ENCODE measurements at places on chromosomes 6 and 20.

DNA sequence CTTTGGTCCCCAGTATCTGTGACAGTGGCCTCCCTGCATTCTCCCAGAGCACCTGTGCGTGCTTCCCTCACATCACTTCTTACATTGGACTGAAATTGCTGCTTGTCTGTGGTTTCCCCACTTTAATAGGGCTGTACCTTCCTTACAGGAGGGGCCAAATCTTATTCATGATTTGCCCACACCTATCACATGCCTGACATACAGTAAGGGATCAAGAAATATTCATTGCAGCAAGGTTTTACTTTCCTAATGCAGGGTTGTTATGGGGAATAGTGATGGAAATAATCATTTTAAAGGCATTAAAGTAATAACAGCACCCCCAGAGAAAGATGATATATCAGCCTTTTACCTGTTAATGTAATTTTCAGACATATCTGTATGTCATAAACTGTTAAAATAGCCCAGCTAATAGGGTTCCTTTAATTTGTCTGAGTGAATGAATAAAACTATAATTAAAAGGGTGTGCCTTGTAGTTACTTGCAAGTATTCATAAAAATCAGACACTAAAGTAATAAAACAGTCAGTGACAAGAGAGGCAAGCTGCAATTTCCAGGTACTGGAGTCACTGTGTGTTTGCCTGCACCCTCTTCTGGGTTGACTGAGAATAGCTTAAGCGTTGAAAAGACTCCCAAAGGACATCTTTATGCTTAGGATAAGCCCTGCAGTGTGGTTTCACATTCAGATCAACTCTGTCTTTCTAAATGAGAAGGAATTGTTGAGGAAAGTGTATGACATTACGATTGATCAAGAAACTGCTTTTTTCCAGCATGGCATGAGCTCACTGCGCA, 182.7 kb downstream of the PHACTR1 start:
- no peak for DNase-seq

DNA sequence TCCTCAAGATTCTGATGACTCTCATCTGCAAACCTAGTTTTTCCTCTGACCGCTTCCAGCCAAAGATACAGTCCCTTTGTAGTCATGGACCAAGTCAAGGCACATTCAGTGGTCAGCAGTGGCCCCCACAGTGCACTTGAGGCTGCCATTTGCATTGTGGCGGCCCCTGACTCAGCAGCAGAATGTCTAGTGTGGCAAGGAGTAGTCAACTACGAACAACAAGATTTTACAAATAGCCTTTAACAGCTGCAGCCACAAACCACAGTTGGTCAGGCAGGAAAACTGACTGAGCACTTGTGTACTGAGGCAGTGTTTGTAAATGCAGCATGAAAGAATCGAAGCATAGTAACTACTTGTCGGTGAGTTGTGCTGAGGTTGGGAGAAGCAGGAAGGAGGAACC, 49.6 kb downstream of the SLC2A12 start:
- DNase-seq = no peak

GRCh38 chr20:43178080-43178479, 11.6 kb downstream of the PTPRT start:
- DNase-seq = no peak

DNA sequence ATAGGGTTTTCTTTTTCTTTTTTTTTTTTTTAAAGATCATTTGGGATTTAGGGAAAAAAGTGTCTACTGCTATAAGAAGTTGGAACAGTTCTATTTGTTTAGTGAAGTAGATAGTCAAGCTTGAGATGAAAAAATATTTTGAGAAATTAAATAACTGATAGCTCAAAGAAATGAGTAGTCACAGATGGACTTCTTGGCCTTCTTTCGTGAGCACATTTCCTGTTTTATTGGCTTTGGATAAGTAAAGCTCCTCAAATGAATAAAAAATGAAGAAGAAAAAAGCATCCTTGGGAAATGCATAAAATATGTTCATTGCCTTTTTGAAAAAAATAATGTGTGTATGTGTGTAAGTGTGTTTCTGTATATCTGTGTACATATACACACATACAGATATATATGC, 515.9 kb downstream of the GRIK2 start:
- DNase-seq = no peak

- no peak for DNase-seq
These were observed 26.5 kb upstream of the DACT2 start for GRCh38 chr6:168345896-168346754.

GRCh38 chr6:37483917-37484785, 15.5 kb downstream of the CCDC167 start:
- peak; percentile 67 for DNase-seq

DNA sequence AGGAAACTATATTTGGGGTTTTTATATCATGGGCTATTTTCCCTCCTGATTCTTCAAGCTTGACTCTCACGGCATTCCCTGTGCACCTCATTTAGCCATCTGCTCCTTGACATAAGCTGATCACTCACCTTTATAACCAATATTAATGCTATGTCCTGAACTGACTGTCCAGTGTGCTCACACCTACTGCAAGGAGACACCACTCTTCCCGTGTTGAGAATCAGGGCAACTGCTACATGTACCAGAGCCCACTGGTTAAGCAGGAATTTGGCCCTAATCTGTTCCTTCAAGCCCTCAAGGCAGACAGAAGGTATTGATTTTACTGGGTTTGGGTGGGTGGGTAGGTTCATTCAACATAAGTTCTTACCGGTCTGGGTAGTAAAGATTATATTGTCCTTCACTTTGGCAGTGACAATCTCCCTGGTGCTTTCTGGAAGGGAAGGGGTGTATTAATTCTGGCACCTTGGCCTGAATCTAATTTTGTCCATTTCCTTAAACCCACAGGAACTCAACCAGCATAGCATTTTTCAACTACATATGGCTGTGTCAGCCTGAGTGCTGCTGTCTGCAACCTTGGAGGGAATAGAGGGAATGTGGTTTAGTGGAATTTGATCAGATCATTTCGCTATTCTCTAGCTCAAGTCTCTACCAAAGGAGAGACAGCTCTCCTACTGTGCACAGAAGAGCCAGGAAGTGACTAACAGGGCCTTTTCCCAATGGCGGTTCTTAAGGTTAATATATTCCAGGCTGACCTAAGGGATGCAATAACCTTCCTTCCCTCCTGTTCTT, 293.2 kb downstream of the BTBD9 start:
- DNase-seq = no peak

DNA sequence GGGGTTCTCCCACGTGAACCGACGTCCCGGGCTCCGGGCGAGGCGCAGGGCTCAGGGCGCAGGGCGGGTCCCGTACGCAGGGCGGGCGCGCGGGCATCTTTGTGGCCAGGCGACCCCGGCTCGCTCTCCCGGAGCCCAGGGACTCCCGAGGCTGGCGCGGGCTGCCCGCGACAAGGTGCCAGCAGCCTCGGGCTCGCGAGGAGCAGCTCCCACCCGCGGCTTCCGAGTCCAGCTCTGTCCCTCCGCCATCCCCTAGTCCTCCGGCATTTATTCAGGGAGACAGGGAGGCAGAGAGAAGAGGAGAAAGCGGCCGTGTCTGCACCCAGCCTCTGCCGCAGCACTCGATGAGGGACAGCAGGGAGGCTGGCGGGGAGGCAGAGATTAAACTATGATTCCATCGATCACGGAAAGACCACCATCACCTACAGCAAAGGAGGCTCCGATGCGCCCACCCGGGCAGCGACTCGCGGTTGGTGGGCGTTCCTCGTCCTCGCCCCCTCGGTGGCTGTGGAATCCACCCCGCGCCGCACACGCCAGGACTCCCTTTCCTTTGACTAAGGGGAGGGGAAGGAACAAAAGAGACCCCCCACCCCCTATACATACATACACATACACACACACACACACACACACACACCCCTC, 1.1 kb downstream of the RGS17 start:
- DNase-seq = no peak

DNA sequence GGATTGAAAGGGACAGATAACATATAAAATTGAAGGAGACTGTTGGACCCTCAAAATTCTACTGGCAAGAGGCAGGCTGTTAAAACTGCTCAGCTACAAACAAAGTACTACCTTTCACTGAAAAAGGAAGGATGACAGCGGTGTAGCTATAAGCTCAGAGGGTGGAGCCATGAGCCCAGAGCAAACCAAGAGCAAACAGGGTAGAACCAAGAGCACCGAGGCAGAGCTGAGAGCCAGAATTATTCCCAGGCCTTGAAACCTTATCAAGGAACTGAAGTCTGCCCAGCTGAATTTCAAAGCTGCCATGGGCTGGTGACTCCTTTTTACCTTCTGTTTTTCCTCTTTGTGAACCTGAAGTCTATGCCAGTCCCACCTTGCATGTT, 74.7 kb upstream of the SLC4A11 start:
- DNase-seq = no peak

DNA sequence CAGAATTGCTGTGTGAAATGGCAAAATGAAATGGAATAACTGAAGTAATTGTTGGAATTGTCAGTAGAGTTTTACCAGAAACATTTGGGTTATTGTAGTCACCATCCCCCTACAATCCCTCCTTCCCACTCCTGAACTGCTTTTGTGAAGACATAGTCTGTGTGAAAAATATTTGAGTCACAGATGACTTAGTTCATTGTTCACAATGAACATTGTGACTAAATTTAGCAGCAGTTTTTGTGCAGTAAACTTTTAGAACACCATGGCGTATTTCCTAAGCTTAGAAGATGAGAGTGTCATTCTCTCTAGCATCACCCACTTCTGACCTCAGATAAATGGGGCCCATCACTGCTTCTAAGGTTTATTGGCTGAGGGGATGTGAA, 11.0 kb downstream of the OTOR start:
- no peak for DNase-seq

- DNase-seq = no peak
These were observed 1.5 kb downstream of the ZCCHC3 start for GRCh38 chr20:298776-299391.

- no peak for DNase-seq
These were observed 476.6 kb upstream of the MARCKS start for GRCh38 chr6:113380591-113380990.

DNA sequence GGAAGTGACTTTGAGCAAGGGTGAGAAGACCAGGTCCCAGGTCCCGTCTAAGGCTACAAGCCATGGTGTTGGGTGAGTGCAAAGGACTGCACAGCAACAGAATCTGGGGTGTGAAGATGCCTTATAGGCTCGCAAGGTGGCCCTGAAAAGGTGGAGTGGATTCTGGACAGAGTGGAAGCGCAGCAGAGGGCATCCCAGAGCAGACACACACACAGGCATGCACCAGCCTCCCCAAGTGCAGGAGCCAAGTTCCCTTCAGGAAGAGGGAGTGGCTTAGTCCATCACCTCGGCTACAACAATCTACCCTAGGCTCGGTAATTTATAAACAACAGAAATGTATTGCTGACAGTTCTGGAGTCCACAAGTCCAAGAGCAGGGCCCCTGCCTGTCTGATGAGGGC, 180.1 kb upstream of the PDE10A start:
- no peak for DNase-seq

GRCh38 chr6:19812512-19813119, 24.6 kb upstream of the ID4 start:
- no peak for DNase-seq

DNA sequence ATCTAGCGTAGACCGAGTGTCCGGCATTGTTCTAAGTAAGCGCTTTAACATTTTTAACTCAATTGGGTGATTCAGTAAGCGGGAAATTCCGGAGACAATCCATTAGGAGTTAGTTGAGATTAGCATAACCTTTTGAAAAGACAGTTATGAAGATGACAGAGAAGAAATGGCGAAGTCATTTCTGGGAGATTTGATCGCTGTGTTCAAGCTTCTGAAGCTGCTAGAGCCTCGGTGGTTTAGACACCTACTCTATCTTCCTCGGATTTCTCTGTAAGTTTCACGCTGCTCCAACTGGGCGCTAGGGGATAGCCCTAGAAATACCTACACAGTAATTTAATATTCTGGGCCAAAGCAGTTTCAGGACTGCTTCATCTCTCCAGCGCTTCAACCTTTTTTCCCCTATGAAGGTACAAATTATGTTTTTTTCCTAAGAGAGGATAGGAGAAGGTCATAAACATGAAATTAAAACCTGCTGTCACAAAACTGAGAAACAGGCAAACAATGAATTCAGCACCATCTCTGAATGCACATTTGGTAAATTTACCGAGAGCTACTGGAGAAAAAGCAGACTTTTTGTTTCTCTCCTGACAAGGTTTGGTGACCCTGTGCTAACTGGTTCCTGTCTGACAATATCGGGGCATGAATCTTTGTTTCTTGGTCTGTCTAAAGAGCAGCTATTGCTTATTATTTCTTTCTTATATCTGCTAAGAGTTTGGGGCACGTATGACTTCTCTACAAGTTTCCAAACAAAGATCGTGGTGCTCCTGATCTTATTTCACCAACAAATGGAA, 22.4 kb downstream of the ZNF311 start:
- no peak for DNase-seq

GRCh38 chr20:5595744-5596143, 154.5 kb upstream of the SHLD1 start:
- no peak for DNase-seq

- no peak for DNase-seq
These were observed 33.3 kb upstream of the ADGRF4 start for GRCh38 chr6:47665112-47665511.

- DNase-seq = no peak
These were observed 775.8 kb upstream of the FLRT3 start for GRCh38 chr20:15113144-15113773.

GRCh38 chr20:57611586-57612311, 8.5 kb downstream of the ZBP1 start:
- DNase-seq = no peak

- no peak for DNase-seq
These were observed 96.9 kb downstream of the PHACTR3 start for GRCh38 chr20:59701236-59701635.

- DNase-seq = no peak
These were observed 326.3 kb downstream of the UBE3D start for GRCh38 chr6:82739303-82739702.

DNA sequence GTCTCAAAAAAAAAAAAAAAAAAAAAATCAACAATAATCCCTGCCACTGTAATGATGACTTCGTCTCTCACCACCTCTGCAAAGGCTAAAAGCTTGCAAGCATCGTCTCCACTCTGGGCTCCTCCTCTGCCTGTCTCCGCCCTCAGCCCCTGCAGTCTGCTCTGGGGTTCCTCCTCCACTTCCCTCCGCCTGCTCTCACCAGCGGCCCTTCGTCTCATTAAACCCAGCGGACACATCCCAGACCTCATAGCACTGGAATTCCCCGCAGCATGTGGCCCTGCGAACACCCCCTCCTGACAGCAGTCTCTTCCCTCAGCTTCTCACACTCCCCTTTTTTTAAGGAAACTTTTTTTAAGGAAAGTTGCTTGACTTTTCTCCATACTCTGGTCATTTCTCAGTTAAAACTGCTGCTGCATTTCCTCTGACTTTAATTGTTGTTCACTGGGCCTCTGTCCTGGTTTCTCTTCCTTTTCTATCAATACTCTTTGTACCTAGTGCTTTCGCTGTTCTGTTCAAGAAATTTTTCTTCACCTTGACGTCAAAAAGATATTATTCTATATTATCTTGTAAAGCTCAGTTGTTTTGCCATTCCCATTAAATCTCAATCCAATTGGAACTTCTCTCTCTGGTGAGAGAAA, 70.9 kb upstream of the PLEKHG1 start:
- DNase-seq = no peak

DNA sequence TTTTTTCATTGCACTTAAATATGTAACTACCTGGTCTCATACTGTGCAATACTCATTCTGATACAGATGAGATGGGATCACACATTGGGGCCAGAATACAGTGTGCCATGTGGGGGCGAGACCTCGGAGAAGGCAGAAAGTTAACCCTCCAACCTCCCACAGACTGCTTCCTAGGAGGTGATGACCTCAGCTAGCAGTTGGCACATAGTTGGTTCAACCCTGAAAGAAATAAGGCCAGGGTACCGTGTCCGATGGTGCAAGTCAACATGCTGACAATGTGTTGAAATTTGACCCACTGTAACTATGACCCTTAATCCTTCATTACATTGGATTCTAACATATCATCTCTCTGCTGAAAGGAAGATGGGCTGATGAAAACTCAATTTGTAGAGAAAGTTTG, 61.9 kb downstream of the GJA10 start:
- peak; percentile 15 for DNase-seq

Measured in activated CD4-positive, alpha-beta T cell treated with anti-CD3 and anti-CD28 coated beads for 24 hours (primary cell).